ENCODE measurements at places on chromosomes 7 and 10.

GRCh38 chr10:20254078-20254477 is 437.8 kb downstream of the PLXDC2 start:
- no peak for DNase-seq

- DNase-seq, result no peak
Measured at GRCh38 chr10:14534152-14534551, 203.4 kb upstream of the FRMD4A start.

GRCh38 chr10:128365156-128365725 is 239.0 kb upstream of the MKI67 start:
- DNase-seq, result no peak

DNA sequence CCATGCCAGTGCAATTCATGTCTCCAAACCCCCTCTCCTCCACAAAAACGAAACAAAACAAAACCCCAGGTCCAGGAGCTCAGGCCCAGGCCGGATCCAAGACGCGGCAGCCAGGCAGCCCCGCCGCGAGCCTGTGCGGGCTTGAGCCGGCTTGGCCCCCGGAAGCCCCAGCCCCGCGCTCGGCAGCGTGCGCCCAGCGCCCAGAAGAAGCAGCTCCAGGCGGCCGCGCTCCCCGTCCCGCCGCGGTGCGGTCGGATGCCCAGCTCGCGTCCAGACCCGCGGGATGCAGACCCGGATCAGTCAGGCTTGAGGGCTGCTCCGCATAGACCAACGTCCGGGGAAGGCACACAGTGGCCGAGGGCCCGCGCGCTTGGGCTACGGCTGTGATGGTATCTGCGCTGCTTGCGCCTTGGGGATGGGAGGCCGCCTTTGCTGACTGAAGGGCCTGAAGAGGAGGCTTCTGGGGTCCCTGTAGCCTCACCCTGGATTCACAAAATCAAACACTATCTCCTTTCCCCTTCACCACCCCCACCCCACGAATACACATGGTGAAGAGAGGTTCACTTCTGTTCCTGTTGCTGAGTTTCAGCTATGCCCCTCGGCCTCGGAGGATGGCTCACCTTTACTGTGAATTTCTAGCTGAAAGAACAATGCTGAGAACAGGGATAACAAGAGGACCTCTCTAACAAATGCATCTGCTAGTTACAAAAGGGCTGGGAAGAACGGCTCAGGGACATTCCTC is 79.9 kb upstream of the EN2 start:
- peak; percentile 75 for DNase-seq

DNA sequence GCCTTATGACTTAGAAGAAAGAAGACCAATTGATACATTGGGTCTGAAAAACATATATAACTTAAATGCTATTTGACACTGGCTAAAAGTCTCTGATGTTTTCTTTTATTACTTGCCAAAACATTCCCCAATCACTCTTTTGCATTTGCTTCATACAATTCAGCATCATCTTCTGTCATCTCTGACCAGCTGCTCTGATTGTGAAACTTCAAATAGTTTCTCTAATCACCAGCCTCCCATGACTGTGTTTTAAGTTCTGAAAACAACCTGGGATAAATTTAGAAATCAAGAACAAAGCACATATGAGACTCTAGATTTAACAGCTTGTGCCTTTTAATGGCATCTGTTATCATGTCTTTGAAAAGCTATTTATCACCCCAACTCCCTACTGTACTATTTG is 208.4 kb upstream of the KCND2 start:
- no peak for DNase-seq

- DNase-seq, result no peak
Measured at GRCh38 chr7:153188630-153189029, 429.1 kb downstream of the ACTR3B start.

- DNase-seq, result no peak
Measured at GRCh38 chr10:125060026-125060425, 100.3 kb downstream of the CTBP2 start.

- peak; percentile 16 for DNase-seq
Measured at GRCh38 chr10:131214521-131215244, 96.8 kb downstream of the TCERG1L start.

- DNase-seq, result no peak
Measured at GRCh38 chr10:1133495-1134045, 77.4 kb downstream of the WDR37 start.

DNA sequence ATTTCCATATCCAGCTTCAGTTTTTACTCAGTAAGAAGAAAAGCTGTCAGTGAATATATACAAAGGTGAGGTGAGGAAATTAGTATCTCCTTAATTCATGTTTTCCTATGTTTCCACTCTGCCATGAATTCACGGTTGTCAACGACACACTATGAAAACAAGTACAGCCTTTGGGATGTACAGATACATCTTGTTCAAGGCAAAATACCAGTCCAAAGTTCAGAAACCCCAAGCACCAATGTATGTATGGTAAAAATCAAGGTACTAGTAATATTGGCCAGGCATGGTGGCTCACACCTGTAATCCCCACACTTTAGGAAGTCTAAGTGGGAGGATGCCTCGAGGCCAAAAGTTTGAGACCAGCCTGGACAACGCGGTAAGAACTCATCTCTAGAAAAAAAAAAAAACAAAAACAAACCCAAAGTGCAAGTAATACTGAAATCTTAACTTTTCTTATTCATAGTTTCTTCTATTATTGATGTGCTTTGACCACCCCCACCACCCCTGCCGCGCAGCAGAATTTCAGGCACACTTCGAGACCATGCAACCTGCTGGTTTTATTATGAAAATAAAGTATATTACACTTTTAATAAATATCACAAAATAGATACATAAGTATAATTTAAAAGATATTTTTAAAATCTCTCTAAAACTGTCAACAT is 3.5 kb downstream of the ESYT2 start:
- DNase-seq, result no peak

DNA sequence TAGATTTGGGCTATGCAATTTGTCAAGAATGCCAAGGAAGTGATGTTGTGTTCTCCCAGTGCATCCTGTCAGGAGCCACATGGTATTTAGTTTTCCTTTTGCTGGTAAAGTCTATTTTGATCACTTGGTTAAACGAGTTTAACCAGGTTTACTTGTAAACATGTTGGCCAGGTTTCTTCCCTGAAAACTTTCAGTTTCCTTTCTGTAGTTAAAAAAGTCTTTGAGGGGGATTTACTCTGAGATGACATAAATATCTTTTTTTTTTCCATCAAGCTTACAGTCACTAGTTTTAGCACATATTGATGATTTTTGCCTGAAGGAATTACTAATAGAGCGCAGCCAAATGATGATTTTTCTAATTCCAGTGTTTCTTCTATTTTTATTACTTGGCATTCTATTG is 320.5 kb downstream of the PHF14 start:
- DNase-seq, result no peak

DNA sequence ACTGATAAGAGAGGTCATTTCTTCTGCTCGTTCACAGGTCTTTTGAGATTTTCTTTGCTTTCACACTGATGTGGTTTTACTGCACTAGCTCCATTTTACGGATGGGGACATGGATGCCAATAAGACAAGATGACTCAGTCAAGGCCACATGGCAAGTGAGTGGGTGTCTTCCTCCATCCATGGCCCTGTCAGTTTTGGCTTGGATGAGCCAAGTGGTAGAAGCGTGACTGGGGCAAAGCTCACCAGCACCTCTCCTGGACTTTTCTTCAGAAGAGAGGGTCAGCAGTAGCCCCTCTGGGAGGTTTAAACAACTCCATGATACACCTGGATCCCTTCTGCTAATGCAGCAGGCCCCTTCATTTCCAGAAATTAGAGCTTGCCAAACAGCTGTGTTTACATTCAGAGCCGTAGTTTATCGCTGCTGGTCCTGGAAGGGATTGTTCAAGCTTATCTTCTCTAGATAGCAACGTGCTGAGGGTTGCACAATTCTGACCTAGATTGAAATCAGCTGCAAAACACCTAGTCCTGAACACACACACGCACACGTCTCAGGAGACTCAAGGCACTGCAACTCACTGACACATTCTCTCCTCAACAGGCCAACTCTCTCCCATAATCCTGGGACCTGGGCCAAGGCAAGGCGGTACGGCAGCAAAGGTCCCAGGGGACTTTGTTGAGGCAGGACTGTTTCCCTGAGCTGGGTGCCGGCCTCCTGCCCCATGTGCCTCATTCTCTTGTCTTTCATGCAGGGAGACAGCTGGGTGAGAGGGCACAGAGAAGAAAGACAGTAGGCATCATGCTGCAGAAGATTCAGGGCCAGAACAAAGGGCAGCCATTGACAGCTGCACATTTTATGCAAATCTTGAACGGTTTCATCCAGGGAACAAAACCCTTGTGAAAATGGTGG is 14.2 kb upstream of the PDCD4 start:
- no peak for DNase-seq

DNA sequence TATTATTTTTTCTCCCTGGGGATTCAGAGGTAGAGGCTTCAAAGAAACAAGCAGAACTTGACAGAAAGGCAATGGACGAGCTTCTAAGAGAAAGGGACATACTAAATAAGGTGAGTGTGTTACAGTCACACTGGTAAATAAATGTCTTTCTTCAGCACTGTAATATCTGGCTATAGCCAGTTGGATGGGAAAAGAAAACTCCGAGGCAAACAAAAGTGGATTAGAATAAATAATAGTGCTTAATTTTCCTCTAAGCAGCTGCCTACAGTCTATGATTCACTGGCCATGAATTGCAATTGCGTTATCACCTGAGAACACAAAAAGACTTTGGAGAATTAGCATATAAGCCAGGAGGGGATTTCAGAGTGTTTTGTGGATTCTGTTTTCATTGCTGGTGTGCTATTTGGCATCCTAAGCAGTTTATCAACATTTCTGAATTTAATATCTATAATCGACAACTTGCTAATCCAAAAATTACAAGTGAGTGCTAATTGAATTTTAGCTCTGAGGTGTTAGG is 23.2 kb downstream of the CFAP58 start:
- DNase-seq, result no peak

GRCh38 chr7:106774768-106775551 is 90.1 kb upstream of the PIK3CG start:
- DNase-seq, result no peak

DNA sequence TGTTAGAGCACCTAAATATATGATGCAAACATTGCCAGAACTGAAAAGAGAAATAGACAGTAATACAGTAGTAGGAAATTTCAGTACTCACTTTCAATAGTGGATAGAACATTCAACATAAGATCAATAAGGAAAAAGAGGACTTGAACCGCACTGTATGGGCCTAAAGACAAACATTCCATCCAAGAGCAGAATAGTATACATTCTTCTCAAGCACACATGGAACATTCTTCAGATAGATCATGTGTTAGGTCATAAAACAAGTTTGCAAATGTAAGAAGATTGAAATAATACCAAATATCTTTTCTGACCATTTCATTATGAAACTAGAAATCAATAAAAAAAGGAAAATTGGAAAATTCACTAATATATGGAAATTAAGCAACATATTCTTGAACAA is 185.4 kb upstream of the FOXP2 start:
- DNase-seq, result no peak

Data from ecto neural progenitor cell (in vitro differentiated cells).